ENCODE measurements at places on chromosomes 5 and 9. TPM values are rescaled to one million over a fixed set of nuclear protein-coding genes. Genes with fewer than 3 reads are reported as not detected.

DNA sequence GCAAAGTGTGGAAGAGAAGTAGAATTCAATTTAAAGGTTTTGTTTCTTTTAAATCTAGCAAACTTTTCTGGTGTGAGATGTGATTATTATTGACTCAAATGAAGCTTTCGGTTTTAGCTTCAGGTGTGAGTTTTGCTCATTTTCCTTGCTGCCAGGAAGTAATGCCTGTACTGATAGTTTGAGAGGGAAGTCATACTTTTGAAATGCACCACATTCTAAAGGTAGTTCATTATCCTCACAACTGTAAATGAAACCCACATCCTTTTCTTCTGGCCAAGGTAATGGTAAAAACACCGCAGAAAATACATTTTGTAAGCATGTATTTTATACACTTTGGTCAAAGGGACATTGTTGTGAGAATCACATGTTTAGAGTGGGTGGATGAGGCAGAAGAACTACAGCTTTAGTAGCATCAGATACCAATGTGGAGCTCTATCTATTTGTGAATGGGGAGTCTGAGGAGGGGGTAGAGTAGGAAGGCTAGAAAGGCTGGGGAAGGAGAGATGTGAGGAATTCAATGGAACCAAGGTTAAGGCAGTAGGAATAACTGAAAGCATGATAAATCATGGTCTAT lies 167.0 kb upstream of the CDKN2B start:
- no peaks in the 10 kb centered on the region for H3K4me1 ChIP-seq
- no peak for DNase-seq
- H3K27me3 ChIP-seq, result no peaks in the 10 kb centered on the region
- no peak overlapping the region for H3K4me3 ChIP-seq
- no peaks in the 10 kb centered on the region for H3K36me3 ChIP-seq

GRCh38 chr9:89901920-89902319 lies 297.1 kb downstream of the GADD45G start:
- no peaks in the 10 kb centered on the region for H3K4me1 ChIP-seq
- no peaks in the 10 kb centered on the region for H3K27me3 ChIP-seq
- no peak overlapping the region for H3K4me3 ChIP-seq

GRCh38 chr5:15933259-15934207 lies 246.1 kb downstream of the MARCHF11 start:
- H3K4me3 ChIP-seq, result no peak overlapping the region
- no peak overlapping the region for H3K27ac ChIP-seq
- H3K4me1 ChIP-seq, result peaks cover 8% of the 10 kb centered on the region
- no peaks in the 10 kb centered on the region for H3K36me3 ChIP-seq
- peak; percentile 22 for DNase-seq

- no peaks in the 10 kb centered on the region for H3K4me1 ChIP-seq
- H3K27ac ChIP-seq, result no peak overlapping the region
- H3K27me3 ChIP-seq, result no peaks in the 10 kb centered on the region
- H3K36me3 ChIP-seq, result no peaks in the 10 kb centered on the region
These were observed 45.8 kb upstream of the ZBTB43 start for GRCh38 chr9:126758916-126759585.

DNA sequence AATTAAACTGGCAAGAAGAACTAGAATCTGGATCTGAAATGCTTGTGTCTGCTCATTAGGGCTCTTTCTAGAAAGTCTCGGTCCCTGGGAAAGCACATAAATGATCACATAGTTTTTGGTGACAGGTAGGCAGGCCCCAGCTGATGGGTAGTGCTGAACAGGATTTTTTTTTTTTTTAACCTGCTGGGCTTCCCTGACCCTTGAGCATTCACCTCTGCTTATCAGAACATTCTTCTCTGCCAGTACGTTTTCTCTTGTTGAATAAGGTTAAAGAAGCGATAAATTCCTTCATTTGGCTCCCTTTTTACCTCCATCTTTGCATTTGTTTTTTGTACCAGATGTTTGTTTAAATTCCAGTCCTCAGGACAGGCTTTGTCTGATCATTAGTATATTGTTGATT lies 8.8 kb downstream of the KDM4C start:
- H3K4me1 ChIP-seq, result no peaks in the 10 kb centered on the region
- no peaks in the 10 kb centered on the region for H3K27me3 ChIP-seq
- no peak for DNase-seq
- no peak overlapping the region for H3K27ac ChIP-seq
- no peaks in the 10 kb centered on the region for H3K36me3 ChIP-seq

- H3K4me1 ChIP-seq, result no peaks in the 10 kb centered on the region
- H3K36me3 ChIP-seq, result no peaks in the 10 kb centered on the region
- no peak for DNase-seq
- H3K27me3 ChIP-seq, result no peaks in the 10 kb centered on the region
These were observed 411.1 kb upstream of the NUDT12 start for GRCh38 chr5:103973669-103974068.

Gene ABO
- 31.1 TPM for total RNA-seq

DNA sequence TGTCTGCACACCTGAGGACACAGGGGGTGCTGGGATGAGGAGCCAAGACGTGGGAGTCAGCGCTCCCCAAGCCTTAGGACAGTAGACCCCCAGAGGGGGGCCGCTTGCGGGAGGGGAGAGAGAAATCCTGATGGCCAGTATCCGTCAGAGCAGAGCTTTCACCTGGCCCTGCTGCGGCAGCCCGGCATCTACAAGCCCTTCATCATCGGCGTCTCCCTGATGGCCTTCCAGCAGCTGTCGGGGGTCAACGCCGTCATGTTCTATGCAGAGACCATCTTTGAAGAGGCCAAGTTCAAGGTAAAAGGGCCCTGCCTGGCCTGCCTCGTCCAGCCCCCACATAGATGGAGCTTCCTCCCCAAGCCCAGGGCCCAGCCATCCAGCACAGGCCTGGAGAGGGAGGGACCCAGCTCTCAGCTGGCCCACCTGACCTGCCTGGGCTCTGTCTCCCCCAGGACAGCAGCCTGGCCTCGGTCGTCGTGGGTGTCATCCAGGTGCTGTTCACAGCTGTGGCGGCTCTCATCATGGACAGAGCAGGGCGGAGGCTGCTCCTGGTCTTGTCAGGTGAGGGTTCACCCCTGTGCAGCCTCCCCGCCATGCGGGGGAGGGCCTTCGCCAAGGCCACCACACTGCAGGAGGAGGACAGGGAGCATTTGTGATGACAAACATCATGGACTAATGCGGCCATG lies 6.7 kb downstream of the SLC2A8 start:
- no peaks in the 10 kb centered on the region for H3K27me3 ChIP-seq
- H3K4me1 ChIP-seq, result peaks cover under 1% of the 10 kb centered on the region
- no peak overlapping the region for H3K27ac ChIP-seq
- no peaks in the 10 kb centered on the region for H3K36me3 ChIP-seq
- no peak overlapping the region for H3K4me3 ChIP-seq

GRCh38 chr5:158874792-158875191 lies 224.9 kb downstream of the EBF1 start:
- H3K4me3 ChIP-seq, result no peak overlapping the region
- H3K36me3 ChIP-seq, result no peaks in the 10 kb centered on the region

DNA sequence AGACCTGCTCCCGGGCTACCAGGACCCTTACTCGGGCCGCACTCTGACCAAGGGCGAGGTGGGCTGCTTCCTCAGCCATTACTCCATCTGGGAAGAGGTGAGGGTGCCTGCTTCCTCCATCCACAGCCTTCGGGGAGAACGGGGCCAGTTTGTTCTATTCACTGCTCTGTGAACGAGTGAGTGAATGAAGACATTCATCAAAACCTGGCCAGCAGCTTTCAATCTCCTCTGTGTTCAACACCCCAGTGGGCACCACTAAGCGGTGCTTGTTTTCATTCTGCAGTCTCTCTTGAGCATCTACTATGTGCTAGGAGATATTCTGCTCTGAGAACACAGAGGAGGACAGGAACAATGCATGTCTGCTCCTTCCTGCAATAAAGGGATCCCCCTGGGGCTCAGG lies 10.6 kb downstream of the CERCAM start:
- no peak for DNase-seq
- no peak overlapping the region for H3K4me3 ChIP-seq
- no peaks in the 10 kb centered on the region for H3K36me3 ChIP-seq
- no peaks in the 10 kb centered on the region for H3K27me3 ChIP-seq
- H3K27ac ChIP-seq, result no peak overlapping the region

- H3K4me1 ChIP-seq, result no peaks in the 10 kb centered on the region
- H3K4me3 ChIP-seq, result no peak overlapping the region
- no peaks in the 10 kb centered on the region for H3K36me3 ChIP-seq
- no peaks in the 10 kb centered on the region for H3K27me3 ChIP-seq
These were observed 499.1 kb upstream of the MPDZ start for GRCh38 chr9:13778631-13779030.

- no peak overlapping the region for H3K27ac ChIP-seq
- no peaks in the 10 kb centered on the region for H3K36me3 ChIP-seq
- no peak overlapping the region for H3K4me3 ChIP-seq
These were observed 506.0 kb upstream of the CDH10 start for GRCh38 chr5:25150819-25151218.

DNA sequence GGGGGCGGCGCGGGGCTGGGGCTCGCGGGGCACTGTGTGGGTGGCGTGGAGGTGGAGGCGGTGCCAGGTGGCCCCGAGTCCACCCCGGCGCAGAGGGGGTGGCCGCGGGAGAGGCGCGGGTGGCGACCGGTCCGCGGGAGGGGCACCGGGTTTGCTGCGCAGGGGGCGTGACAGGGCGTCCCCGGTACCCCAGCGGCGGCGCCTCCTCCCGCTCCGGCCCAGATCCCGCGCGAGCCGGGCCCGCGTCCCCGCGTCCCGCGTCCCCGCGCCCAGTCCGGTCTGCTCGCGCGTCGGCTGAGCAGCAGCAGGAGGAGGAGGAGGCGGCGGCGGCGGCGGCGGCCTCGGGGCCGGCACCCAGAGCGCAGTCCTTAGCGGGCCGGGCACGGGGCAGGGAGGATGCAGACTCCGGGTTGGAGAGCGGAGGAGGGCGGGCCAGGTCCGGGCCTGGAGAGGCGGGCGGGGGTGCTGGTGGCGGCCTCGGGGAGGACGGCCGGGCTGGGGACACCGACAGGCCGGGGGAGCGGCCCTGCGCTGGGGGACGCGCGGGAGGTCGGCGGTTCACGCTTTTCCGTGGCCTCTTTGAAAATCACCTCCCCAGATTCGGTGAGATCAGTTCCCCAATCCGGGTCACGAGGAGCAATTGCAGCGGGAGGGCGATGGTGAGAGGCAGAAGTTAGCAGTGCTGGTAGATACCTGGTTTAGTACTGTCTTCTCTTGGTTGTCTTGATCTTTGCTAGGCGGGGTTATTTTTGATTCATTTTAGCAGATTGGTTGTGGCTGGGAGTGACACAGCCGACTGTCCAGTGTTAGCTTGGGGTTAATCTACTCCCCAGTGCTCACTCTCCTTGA lies 1.7 kb downstream of the TRIO start:
- H3K4me1 ChIP-seq, result peaks cover 28% of the 10 kb centered on the region
- peak overlapping the region; percentile 67 for H3K4me3 ChIP-seq
- no peaks in the 10 kb centered on the region for H3K36me3 ChIP-seq

Gene PCDHGB1
- 12.5 TPM for total RNA-seq

Gene PTGDS
- 5,948 TPM for total RNA-seq

- H3K4me1 ChIP-seq, result no peaks in the 10 kb centered on the region
- peak; percentile 4 for DNase-seq
- H3K36me3 ChIP-seq, result no peaks in the 10 kb centered on the region
These were observed 419.4 kb upstream of the IRX4 start for GRCh38 chr5:2302169-2302568.

DNA sequence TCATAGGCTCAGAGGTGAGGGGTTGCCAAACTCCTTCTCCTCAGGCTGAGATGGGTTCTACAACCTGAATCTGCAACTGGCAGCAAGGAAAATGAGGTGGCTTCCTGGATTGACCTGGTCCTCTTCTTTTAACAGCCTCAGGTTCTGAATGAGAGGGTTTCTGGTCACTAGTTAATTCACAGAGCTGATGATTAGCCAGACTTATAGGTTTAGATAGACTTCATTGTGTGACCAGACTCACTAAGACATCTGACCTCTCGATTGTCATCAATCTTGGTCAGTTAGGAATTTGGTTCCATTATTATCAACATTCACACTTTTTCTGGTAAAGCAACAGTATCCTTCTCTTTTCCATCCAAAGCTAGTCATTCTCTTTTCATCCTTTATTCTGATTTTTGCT lies 257.9 kb downstream of the PAPPA start:
- no peak overlapping the region for H3K4me3 ChIP-seq
- H3K36me3 ChIP-seq, result no peaks in the 10 kb centered on the region
- no peaks in the 10 kb centered on the region for H3K27me3 ChIP-seq
- H3K4me1 ChIP-seq, result no peaks in the 10 kb centered on the region
- H3K27ac ChIP-seq, result no peak overlapping the region
- DNase-seq, result no peak

- H3K36me3 ChIP-seq, result no peaks in the 10 kb centered on the region
- peaks cover 48% of the 10 kb centered on the region for H3K4me1 ChIP-seq
- H3K27ac ChIP-seq, result peak overlapping the region; percentile 87
- DNase-seq, result peak; percentile 49
- H3K4me3 ChIP-seq, result no peak overlapping the region
- H3K27me3 ChIP-seq, result no peaks in the 10 kb centered on the region
These were observed 156.3 kb downstream of the GOLPH3 start for GRCh38 chr5:32017692-32018367.

GRCh38 chr9:116275418-116276195 lies 122.0 kb downstream of the PAPPA start:
- no peak overlapping the region for H3K27ac ChIP-seq
- H3K4me3 ChIP-seq, result no peak overlapping the region
- peaks cover 5% of the 10 kb centered on the region for H3K4me1 ChIP-seq
- no peaks in the 10 kb centered on the region for H3K27me3 ChIP-seq
- DNase-seq, result no peak

Gene PRR16
- total RNA-seq, result 0.68 TPM

DNA sequence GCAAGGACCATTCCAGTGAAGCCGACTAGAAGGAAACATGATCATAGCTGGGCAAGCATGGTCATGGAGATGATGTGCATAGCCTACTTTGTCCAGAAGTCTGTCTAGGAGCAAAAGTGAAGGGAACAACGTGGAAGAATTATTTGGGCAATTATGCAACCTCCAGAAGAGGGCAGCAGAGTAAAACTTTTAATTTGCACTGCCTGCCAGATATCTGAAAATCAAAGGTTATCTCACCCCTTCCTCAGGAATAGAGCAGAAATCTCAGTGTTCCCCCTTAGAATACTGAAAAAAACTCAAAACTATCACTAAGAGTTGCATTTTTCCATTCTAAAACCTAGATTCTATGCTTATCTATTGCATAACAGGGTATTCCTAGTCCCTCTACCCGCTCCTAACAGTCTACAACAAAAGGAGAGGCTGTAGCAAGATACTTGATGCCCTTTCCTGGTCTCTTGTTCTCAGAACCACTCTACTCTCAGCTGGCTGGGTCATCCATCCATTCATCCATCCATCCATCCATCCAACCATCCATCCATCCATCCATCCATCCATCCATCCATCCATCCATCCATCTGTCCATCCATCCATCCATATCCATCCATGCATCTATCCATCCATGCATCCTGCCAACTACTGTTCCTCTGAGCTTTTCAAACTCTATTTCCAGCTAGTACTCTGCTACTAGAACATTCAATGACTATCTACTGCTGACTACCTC lies 8.4 kb upstream of the SETD9 start:
- H3K4me1 ChIP-seq, result no peaks in the 10 kb centered on the region
- H3K27ac ChIP-seq, result no peak overlapping the region
- no peaks in the 10 kb centered on the region for H3K36me3 ChIP-seq

Gene ZNF454
- 6.8 TPM for total RNA-seq

GRCh38 chr5:151886546-151887275 lies 37.9 kb downstream of the GLRA1 start:
- no peaks in the 10 kb centered on the region for H3K4me1 ChIP-seq
- no peak for DNase-seq
- no peaks in the 10 kb centered on the region for H3K27me3 ChIP-seq
